ENCODE measurements at places on chromosomes 11 and 22. TPM values are rescaled to one million over a fixed set of nuclear protein-coding genes. Genes with fewer than 3 reads are reported as not detected.

The CARD18 gene
- not detected for total RNA-seq

The AQP11 gene
- 0.33 TPM for total RNA-seq

The MRGPRF gene
- not detected for total RNA-seq

The CNGA4 gene
- total RNA-seq, result 0.22 TPM

Data from activated naive CD4-positive, alpha-beta T cell treated with anti-CD3 and anti-CD28 coated beads, Interleukin-2, amount 10 ng/mL, durations not matched to agents 5 hours and 36 hours (primary cell).